IPS DF 6.9 (cell line): ENCODE measurements at places on chromosomes 4 and X.

- H3K4me1 ChIP-seq, result peaks cover 1% of the 10 kb centered on the region; the same call in 1 of the 2 replicates
- H3K27me3 ChIP-seq, result peaks cover 10% of the 10 kb centered on the region
- no peak overlapping the region for H3K27ac ChIP-seq
Observed at GRCh38 chrX:107827030-107827831, 1.6 kb downstream of the MID2 start.

GRCh38 chr4:2069161-2069971 is 10.2 kb downstream of the NAT8L start:
- H3K4me1 ChIP-seq, result peaks cover 11% of the 10 kb centered on the region
- no peaks in the 10 kb centered on the region for H3K27me3 ChIP-seq
- no peaks in the 10 kb centered on the region; the same call in 1 of the 2 replicates for H3K36me3 ChIP-seq
- H3K27ac ChIP-seq, result no peak overlapping the region
- no peak for DNase-seq

- H3K4me3 ChIP-seq, result no peak overlapping the region
- no peak overlapping the region for H3K27ac ChIP-seq
- H3K27me3 ChIP-seq, result no peaks in the 10 kb centered on the region
- no peaks in the 10 kb centered on the region for H3K4me1 ChIP-seq
- DNase-seq, result peak; percentile 48
- H3K36me3 ChIP-seq, result no peaks in the 10 kb centered on the region
Observed at GRCh38 chr4:103207673-103208072, 9.5 kb upstream of the CENPE start.

GRCh38 chr4:38177641-38178391 is 217.6 kb downstream of the PTTG2 start:
- no peaks in the 10 kb centered on the region for H3K4me1 ChIP-seq
- no peak for DNase-seq
- H3K27ac ChIP-seq, result no peak overlapping the region
- H3K36me3 ChIP-seq, result peaks cover 5% of the 10 kb centered on the region; the same call in 1 of the 2 replicates

DNA sequence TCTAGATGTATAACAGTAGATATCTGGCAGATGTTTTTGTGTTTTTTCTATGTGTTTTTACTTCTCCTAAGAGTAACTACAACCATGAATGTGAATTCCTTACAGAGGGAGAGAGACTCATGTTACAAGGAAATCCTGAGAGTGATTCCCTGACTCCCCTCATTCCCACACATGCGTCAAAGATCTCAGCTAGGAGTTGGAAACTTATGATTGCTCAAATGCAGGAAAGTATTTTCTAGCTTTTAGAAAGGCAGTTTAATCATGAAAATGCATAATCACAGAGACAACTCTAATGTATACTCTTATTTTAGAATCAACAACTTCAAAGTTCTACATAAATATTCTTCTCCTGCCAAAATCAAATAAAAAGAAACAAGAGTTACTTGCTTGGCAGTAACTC is 121.8 kb downstream of the PDE5A start:
- H3K27ac ChIP-seq, result no peak overlapping the region
- no peak for DNase-seq
- no peak overlapping the region for H3K4me3 ChIP-seq
- H3K36me3 ChIP-seq, result no peaks in the 10 kb centered on the region; the same call in 1 of the 2 replicates
- H3K4me1 ChIP-seq, result no peaks in the 10 kb centered on the region

DNA sequence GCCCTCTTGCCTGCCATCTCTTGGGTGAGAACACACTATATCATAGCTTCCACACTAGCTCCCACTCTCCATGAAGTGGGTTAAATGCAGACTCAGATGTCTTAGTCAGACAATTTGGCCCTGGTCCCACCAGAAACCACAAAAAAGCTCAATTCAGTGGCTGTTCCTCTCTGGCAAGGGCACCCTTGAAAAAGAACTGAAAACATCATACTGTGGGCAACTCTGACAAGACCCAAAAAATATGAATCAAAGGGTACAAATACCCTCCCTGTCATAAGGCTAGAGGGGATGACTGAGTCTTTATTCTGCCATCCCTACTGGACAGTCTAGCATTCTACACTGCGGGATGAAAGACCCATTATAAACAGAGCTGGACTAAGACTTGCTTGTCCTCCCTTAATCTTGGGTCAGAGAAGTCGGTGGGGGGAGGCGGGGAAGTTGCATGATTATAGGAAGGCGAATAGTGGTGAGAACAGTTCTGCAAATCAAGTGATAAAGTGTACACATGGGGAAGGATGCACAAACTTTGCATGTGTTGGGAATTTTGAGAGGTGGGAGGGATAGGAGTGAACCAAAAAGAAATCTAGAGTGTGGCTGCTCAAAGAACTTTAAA is 172.1 kb downstream of the OPHN1 start:
- no peak for DNase-seq
- no peak overlapping the region for H3K27ac ChIP-seq
- no peaks in the 10 kb centered on the region for H3K36me3 ChIP-seq
- H3K4me3 ChIP-seq, result no peak overlapping the region
- no peaks in the 10 kb centered on the region for H3K27me3 ChIP-seq
- no peaks in the 10 kb centered on the region; the same call in 1 of the 2 replicates for H3K4me1 ChIP-seq

GRCh38 chr4:120049732-120050494 is 16.7 kb downstream of the MAD2L1 start:
- peak; percentile 77 for DNase-seq
- no peak overlapping the region for H3K27ac ChIP-seq
- H3K27me3 ChIP-seq, result no peaks in the 10 kb centered on the region
- H3K4me3 ChIP-seq, result no peak overlapping the region

GRCh38 chr4:105624530-105624929 is 72.1 kb downstream of the ARHGEF38 start:
- no peak for DNase-seq
- no peaks in the 10 kb centered on the region for H3K27me3 ChIP-seq
- H3K36me3 ChIP-seq, result no peaks in the 10 kb centered on the region
- H3K4me1 ChIP-seq, result no peaks in the 10 kb centered on the region
- no peak overlapping the region for H3K27ac ChIP-seq
- H3K4me3 ChIP-seq, result no peak overlapping the region
